ENCODE measurements at places on chromosomes 1 and 21. TPM values are rescaled to one million over a fixed set of nuclear protein-coding genes. Genes with fewer than 3 reads are reported as not detected.

The UTS2 gene
- not detected for polyA plus RNA-seq

The FNDC5 gene
- polyA plus RNA-seq, result 0.14 TPM

The C1orf116 gene
- not detected for polyA plus RNA-seq

The VHLL gene
- not detected for polyA plus RNA-seq

The IL24 gene
- polyA plus RNA-seq, result not detected

The SLC1A7 gene
- polyA plus RNA-seq, result not detected

The ATP1A2 gene
- polyA plus RNA-seq, result not detected

- H3K4me3 ChIP-seq, result no peak overlapping the region
- H3K4me1 ChIP-seq, result no peaks in the 10 kb centered on the region
- no peak overlapping the region for H3K27ac ChIP-seq
- DNase-seq, result no peak
Observed at GRCh38 chr21:31501926-31502325, 157.6 kb upstream of the SOD1 start.

- H3K27ac ChIP-seq, result no peak overlapping the region
- H3K36me3 ChIP-seq, result no peaks in the 10 kb centered on the region
- H3K4me3 ChIP-seq, result no peak overlapping the region
- H3K4me1 ChIP-seq, result no peaks in the 10 kb centered on the region
- no peaks in the 10 kb centered on the region for H3K27me3 ChIP-seq
Observed at GRCh38 chr1:229192031-229192430, 78.9 kb upstream of the RAB4A start.

GRCh38 chr1:150537732-150538684, 11.2 kb upstream of the ADAMTSL4 start:
- no peak overlapping the region for H3K4me3 ChIP-seq
- DNase-seq, result peak; percentile 39
- H3K4me1 ChIP-seq, result no peaks in the 10 kb centered on the region
- H3K27me3 ChIP-seq, result no peaks in the 10 kb centered on the region
- no peak overlapping the region for H3K27ac ChIP-seq

DNA sequence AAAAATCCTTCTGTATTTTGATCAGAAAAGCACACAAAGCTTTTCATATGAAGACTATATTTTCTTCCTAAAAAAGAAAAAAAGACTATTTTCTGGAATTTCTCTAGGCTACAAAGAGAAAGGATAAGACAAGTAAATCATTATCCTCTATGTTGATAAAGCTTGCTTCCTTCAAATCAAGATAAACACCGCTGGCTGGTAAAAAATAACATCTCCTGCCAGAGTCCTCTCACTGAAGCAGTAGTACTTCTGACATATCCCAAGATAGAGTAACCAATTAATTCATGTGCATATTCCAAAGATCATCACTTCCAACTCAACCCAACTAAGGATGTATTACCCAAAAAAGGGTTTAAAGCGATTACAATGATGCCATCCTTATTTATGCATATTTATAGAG, 34.3 kb downstream of the DENND1B start:
- no peaks in the 10 kb centered on the region for H3K36me3 ChIP-seq
- H3K27me3 ChIP-seq, result no peaks in the 10 kb centered on the region
- no peak for DNase-seq
- H3K4me3 ChIP-seq, result no peak overlapping the region
- no peaks in the 10 kb centered on the region for H3K4me1 ChIP-seq

GRCh38 chr1:207300970-207301369, 20.5 kb upstream of the CD55 start:
- H3K27me3 ChIP-seq, result no peaks in the 10 kb centered on the region
- H3K4me3 ChIP-seq, result no peak overlapping the region
- no peak overlapping the region for H3K27ac ChIP-seq
- no peaks in the 10 kb centered on the region for H3K36me3 ChIP-seq
- no peak for DNase-seq
- H3K4me1 ChIP-seq, result peaks cover 37% of the 10 kb centered on the region

GRCh38 chr1:198649968-198650338, 11.1 kb downstream of the PTPRC start:
- no peaks in the 10 kb centered on the region for H3K36me3 ChIP-seq
- no peaks in the 10 kb centered on the region for H3K4me1 ChIP-seq
- DNase-seq, result no peak
- no peak overlapping the region for H3K4me3 ChIP-seq
- H3K27ac ChIP-seq, result no peak overlapping the region

DNA sequence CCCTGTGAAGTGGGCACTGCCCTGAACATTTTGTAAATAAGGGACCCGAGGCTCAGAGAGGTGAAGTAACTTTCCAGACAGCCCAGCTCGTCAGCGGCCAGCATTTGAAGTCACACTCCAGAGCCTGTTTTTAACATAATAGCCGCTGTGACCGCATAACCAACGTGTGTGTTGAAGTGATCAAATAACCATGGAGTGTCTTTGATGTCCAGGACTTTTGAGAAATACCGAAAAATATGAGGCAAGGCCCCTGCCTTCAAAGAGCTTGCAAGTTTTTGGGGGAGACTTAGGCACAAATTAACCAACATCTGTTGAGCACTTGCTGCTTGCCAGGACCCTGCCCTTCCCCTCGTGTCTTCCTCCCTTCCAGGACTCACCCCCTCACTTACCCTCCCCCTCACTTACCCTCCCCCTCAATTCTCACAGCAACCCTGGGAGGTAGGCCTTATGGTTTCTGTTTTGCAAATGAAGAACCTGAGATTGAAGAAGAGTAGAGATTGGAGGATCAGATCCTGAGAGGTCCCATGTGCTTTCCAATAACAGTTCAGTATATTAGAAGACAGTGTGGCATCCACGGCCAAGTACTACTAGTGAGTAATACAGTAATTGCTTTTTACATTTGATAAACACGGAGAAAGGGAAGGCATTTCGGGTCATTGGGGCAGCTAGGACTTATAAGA, 1.3 kb upstream of the SLC16A1 start:
- peak; percentile 86 for DNase-seq
- no peaks in the 10 kb centered on the region for H3K27me3 ChIP-seq
- no peaks in the 10 kb centered on the region for H3K36me3 ChIP-seq
- H3K4me3 ChIP-seq, result peak overlapping the region; percentile 95
- H3K4me1 ChIP-seq, result peaks cover 37% of the 10 kb centered on the region
- peak overlapping the region; percentile 89 for H3K27ac ChIP-seq

- no peak overlapping the region for H3K4me3 ChIP-seq
- no peak overlapping the region for H3K27ac ChIP-seq
- H3K36me3 ChIP-seq, result no peaks in the 10 kb centered on the region
Observed at GRCh38 chr1:79055856-79056255, 49.3 kb upstream of the ADGRL4 start.

GRCh38 chr1:178727014-178727895, 2.2 kb downstream of the RALGPS2 start:
- H3K27me3 ChIP-seq, result no peaks in the 10 kb centered on the region
- H3K4me3 ChIP-seq, result no peak overlapping the region
- H3K4me1 ChIP-seq, result peaks cover 28% of the 10 kb centered on the region
- no peak for DNase-seq
- no peaks in the 10 kb centered on the region for H3K36me3 ChIP-seq

GRCh38 chr1:245153081-245153551, 1.7 kb upstream of the KIF26B start:
- H3K27me3 ChIP-seq, result peaks cover 13% of the 10 kb centered on the region
- DNase-seq, result peak; percentile 84
- peak overlapping the region; percentile 58 for H3K4me3 ChIP-seq
- H3K4me1 ChIP-seq, result peaks cover 28% of the 10 kb centered on the region
- no peak overlapping the region for H3K27ac ChIP-seq

GRCh38 chr1:67674260-67675011, 10.6 kb upstream of the GADD45A start:
- no peaks in the 10 kb centered on the region for H3K36me3 ChIP-seq
- H3K4me1 ChIP-seq, result peaks cover 18% of the 10 kb centered on the region
- no peaks in the 10 kb centered on the region for H3K27me3 ChIP-seq

- H3K27ac ChIP-seq, result no peak overlapping the region
- peaks cover 5% of the 10 kb centered on the region for H3K27me3 ChIP-seq
Observed at GRCh38 chr21:44923480-44924084, 2.9 kb upstream of the ITGB2 start.

DNA sequence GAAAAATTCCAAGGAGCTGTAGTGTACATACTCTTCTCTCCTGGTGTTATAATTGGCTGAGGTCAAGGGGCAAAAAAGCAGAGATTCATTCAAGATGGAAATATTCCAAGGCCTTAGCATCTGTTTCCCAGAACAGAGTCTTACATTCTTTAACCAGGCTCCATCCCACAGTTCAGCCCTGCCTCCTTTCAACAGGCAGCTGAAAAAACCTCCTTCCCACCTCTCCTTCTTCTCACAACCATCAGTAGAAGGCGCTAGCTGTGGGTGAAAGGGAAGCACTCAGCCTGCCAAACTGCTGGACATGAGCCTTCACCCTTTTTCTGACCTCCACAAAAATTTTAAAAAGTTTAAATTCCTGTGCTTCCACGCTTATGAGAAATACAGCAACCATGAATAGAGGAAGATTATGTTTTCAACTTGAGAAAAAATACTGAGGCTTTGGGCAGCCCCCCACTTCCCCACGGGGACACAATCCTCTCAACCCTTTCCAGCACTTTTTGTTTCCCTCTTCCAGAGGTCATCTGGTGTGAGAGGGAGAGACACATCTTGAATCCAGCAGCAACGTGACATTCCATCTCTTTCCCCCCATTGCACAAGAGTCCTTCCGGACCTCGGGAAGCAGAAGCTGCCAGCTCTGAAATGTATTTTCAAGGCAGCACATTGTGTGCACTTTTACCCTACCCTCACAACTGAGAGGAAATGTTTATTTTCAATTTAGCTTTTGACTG, 43.2 kb upstream of the FMO2 start:
- no peak overlapping the region for H3K4me3 ChIP-seq
- no peaks in the 10 kb centered on the region for H3K36me3 ChIP-seq
- H3K27ac ChIP-seq, result no peak overlapping the region
- peak; percentile 75 for DNase-seq

- no peak overlapping the region for H3K27ac ChIP-seq
- H3K27me3 ChIP-seq, result no peaks in the 10 kb centered on the region
Observed at GRCh38 chr21:45424854-45425795, 20.2 kb downstream of the COL18A1 start.

GRCh38 chr1:24325587-24326449, 6.7 kb downstream of the GRHL3 start:
- no peak overlapping the region for H3K27ac ChIP-seq
- H3K4me3 ChIP-seq, result no peak overlapping the region
- H3K36me3 ChIP-seq, result no peaks in the 10 kb centered on the region
- DNase-seq, result no peak
- peaks cover 5% of the 10 kb centered on the region for H3K4me1 ChIP-seq

DNA sequence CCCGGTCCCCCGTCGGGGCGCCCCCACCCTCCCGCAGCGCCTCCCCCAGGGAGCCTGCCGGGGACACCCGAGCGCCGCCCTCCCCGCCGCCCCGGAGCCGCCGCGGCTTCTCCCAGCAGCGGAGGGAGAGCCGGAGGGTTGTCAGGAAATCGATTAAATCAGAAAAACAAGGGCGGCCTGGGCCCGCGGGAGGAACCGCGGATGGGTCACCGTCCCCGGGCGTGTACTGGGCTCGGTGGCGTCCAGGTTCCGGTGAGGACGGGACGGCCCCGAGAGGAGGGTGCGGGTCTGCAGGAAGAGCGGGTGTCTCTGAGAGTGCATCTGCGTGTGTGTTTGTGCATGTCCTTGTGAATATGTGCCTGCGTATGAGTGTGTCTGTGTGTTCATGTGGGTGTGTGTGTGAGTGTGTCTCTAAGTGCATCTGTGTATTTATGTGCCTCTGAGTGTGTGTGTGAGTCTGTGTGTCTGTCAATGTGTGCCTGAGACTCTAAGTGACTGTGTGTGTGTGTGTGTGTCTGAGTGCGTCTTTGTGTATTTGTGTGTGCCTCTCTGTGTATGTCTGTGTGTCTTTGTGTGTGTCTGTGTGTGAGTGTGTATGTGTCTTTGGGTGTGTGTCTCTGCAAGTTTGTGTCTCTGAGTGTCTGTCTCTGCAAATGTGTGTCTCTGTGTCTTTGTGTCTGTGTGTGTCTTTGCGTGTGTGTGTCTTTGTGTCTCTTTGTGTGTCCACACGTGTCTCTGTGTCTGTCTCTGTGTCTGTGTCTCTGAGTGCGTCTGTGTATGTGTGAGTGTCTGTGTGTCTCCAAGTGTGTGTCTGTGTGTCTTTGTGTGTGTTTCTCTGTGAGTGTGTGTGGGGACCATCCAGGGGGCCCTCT, 1.1 kb downstream of the SPSB1 start:
- peaks cover 2% of the 10 kb centered on the region for H3K36me3 ChIP-seq
- no peaks in the 10 kb centered on the region for H3K27me3 ChIP-seq
- peaks cover 15% of the 10 kb centered on the region for H3K4me1 ChIP-seq
- H3K27ac ChIP-seq, result peak overlapping the region; percentile 43
- H3K4me3 ChIP-seq, result peak overlapping the region; percentile 67

DNA sequence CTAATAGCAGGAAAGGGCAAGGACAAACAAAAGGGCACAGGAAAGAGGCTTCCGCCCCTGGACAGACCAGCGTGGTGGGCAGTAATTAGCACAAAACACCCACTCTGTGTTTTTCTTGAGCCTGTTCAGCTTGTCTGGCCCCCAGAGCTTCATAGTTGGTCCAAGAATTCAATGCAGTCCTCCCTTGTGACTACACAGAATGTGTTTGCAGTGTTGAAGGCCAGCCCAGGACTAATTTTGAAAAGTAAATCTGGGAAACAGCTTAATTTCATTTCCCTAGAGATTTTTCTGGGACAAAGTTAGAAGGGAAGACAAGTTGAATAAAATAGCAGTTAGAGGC, 49.2 kb upstream of the LMO4 start:
- H3K4me3 ChIP-seq, result no peak overlapping the region
- H3K4me1 ChIP-seq, result no peaks in the 10 kb centered on the region
- H3K36me3 ChIP-seq, result no peaks in the 10 kb centered on the region
- DNase-seq, result no peak
- no peak overlapping the region for H3K27ac ChIP-seq

DNA sequence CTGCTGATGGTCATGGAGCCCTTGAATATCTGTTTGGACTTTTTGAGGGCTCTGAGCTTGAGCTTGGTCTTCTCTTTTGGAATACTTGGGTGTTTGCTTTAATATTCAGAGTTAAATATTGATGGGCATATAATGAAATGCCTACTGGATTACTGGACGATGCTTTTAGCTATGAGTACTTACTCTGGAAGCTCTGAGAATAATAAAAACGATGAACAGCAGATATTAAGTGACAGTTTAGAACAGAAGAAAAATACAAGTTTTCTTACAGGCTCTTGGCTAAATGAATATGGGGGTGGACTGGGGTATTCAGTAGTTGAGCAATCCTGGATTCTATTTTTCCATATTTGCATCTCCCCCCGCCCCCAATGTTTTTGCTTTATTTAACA, 20.7 kb downstream of the GALNT2 start:
- peaks cover 34% of the 10 kb centered on the region for H3K4me1 ChIP-seq
- H3K27ac ChIP-seq, result no peak overlapping the region
- no peaks in the 10 kb centered on the region for H3K36me3 ChIP-seq
- no peaks in the 10 kb centered on the region for H3K27me3 ChIP-seq

GRCh38 chr1:33310702-33311101, 10.2 kb downstream of the A3GALT2 start:
- H3K4me3 ChIP-seq, result no peak overlapping the region
- H3K27me3 ChIP-seq, result no peaks in the 10 kb centered on the region

DNA sequence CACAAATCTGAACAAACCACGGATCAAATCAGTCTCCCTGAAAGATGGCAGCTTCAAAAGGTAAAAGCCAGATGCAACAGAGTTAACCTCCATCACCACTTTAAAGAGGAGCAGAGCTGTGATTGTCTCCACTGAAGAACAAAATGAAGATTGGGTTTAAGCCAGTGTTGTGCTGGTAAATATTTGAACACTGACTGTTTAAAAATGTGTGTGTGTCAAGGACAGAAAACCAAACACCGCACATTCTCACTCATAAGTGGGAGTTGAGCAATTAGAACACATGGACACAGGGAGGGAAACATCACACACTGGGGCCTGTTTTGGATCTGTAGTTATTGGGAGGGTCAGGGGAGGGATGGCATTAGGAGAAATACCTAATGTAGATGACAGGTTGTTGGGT, 83.9 kb downstream of the ST6GALNAC5 start:
- no peak overlapping the region for H3K27ac ChIP-seq
- DNase-seq, result no peak
- no peaks in the 10 kb centered on the region for H3K4me1 ChIP-seq
- peaks cover 2% of the 10 kb centered on the region for H3K27me3 ChIP-seq
- no peak overlapping the region for H3K4me3 ChIP-seq
